Activated T-cell treated with anti-CD3 and anti-CD28 coated beads, Interleukin-2, amount 50 U/mL, for 1 hour (primary cell): ENCODE measurements at places on chromosomes 4 and X.

DNA sequence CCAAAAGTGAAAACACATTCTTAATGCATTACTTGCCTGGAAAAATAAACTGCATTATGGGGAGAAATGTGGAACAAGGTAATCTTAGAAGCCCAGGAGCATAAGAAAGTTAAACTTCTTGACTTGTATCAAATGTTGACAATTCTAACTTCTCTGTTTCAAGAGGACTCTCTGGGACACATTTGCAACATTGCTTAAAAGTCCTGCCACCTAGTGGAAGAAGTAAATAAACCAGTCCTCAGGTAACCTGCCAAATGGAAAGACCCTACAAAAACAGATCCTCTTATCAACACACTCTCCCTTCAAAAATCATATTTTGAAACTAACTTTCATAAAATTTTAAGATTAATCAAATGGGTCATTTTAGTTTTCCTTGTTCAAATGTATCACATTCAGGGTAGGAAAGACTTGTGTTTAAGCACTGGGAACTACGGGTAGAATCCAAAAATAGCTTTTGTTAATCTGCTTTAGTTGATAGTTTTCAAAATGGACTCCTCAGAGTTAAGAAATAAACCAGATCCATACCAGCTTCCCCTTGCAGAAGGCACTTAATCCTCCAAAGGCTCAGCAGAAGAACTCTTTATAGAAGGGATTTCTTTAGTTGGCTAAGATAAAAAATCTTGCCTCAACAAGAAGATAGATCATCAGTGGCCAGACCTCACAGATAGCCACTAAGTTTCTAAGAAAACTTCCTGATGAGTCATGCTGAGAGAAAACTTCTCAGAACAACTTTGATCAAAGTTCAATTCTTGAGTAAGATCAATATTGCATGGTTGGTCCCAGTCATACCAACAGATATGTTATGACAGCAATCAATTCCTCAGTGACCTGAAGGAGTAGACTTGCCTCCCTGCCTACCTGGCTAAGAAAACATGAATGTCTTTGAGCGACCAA, 141.7 kb downstream of the HHIP start:
- DNase-seq = no peak

DNA sequence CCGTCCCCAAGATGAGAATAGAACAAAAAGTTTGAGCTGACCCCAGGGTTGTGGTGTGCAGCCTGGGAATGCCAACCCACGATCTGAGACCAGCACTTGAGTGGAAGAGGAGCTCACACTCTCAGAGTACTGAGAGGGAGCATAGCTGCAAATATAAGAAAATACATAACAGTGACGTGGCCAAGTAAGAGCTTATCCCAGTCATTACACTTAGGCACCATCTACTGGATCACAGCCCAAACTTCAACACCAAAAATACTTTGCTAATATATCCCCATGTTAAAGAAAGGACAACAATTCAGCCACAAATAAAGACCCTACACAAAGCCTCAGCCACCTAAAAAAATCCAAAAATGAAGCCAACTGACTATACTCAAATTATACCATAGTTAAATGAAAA, 33.3 kb upstream of the CXCL6 start:
- DNase-seq = no peak

- no peak for DNase-seq
These were observed 120.7 kb upstream of the BANK1 start for GRCh38 chr4:101669832-101670188.

DNA sequence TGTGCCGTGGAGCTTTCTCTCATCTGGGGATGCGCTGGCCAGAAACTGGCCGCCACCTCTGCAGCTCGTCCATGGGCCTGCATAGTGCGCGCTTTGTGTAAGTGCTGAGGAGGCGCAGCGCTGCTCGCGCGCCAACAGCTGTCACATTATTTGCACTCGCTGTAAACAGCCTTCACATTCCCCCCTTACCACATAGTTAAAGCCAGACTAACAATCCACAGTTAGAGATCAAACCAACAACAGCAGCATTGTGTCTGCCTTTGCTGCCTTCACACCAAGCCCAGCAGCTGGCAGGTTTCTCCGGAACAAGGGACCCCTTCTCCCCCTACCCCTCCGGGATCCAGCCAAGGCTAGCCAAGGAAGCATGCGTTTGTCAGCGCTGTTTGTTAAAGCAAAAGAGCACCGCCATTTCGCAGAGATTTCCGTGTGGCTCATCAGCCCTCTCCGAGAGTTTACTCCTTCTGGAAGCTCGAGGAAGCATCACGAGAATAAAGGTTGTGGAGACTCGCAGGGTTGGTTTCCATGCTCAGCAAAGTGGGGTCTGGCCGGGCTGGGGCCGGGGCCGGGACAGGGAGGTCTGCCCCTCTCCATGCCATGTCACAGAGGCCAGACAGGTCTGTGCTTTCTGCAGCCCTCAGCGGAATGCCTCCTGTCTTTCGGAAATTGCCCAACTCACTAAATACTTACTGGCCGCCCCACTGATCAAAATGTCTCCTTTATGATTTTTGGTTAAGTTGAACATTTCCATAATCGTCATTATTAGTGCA, 11.0 kb downstream of the BCOR start:
- DNase-seq = no peak

DNA sequence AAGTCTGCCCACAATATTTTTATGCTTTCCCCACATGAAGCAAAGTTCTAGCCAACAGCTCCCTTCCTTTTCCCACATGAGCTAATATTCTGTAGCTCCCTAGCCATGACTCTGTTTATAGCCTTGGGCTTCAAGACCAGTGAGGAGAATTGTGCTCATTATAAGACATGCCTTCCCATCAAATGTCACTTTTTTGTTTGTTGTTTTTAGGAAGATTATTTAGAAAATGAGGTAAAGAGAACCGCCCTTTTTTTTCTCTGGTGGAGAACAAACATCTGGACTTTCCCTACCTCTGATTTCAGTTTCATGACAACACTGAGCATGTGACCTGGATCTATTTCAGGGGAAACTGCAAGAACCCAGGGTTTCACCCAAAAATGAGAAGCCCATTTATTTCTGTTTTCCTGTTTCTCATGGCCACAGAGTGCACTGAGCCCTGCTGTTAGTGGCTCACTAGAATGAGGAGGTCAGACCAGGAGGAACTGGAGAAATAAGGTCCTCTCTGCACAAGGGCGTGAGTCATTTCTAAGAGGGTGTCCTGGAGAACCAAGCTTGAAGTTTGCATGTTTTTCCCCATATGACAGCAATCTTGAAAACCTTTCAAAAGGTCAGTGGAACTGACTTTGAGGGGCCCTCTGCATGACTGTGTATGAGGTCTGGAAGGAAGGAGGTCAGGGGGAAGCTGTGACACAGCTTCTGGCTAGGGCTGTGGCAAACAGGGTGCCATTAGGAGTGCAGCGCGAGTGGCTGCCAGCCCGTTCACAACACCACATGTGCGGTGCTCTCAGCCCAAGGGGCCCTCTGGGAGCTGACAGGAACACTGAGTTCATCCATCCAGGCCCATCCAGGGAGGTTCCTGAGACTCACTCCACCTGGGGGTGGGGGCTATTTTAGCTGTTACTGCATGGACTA, 55.2 kb downstream of the CHST7 start:
- no peak for DNase-seq

- no peak for DNase-seq
These were observed 223.5 kb upstream of the FAM241A start for GRCh38 chr4:111921714-111922113.

DNA sequence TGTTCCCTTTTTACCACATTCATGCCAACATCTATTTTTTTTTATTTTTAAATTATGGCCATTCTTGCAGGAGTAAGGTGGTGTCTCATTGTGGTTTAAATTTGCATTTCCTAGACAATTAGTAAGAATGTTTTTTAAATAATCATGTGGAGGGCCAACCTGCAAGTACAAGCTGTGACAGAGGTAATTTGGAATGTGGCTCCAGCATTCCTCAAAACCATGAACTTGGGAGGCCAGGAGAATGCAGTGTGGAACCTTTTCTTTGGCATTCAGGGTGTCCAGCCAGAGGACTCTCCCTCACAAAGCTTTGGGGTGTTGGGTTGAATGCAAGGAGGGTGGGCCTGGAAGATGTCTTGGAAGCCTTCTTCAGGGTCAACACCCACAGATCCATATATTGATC, 7.3 kb upstream of the TMEM185A start:
- no peak for DNase-seq

DNA sequence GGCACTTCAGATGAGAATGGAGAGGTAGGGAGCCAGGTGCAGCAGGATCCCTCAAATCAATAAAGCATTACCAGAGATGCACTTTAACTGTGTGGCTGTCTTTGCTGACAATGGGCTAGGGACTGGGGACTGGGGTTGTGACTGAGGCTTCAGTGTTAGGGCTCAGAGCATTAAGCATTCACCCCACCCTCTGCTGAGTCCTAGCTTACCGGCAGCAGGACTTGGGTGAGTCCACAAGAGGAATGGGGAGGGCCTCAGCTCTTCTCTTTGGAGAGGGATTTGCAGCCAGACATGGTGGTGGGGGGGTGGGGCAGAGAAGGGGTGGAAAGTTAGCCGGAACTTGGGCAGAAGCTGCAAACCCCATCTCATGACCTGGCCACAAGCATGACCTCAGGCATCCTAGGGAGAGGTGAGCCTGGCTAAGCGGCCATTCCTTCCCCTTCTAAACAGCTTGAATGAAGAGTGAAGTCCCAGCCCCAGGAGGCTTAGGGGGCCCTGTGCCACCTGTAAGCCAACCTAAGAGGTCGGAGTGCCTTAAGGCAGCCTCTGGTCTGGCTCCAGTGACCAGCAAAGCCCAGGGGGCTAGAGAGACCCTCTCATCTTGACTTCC, 78.4 kb downstream of the STARD8 start:
- DNase-seq = no peak

- no peak for DNase-seq
These were observed 3.8 kb downstream of the HPGDS start for GRCh38 chr4:94338681-94339351.

- no peak for DNase-seq
These were observed 262.1 kb downstream of the NKX6-1 start for GRCh38 chr4:84237008-84237407.

DNA sequence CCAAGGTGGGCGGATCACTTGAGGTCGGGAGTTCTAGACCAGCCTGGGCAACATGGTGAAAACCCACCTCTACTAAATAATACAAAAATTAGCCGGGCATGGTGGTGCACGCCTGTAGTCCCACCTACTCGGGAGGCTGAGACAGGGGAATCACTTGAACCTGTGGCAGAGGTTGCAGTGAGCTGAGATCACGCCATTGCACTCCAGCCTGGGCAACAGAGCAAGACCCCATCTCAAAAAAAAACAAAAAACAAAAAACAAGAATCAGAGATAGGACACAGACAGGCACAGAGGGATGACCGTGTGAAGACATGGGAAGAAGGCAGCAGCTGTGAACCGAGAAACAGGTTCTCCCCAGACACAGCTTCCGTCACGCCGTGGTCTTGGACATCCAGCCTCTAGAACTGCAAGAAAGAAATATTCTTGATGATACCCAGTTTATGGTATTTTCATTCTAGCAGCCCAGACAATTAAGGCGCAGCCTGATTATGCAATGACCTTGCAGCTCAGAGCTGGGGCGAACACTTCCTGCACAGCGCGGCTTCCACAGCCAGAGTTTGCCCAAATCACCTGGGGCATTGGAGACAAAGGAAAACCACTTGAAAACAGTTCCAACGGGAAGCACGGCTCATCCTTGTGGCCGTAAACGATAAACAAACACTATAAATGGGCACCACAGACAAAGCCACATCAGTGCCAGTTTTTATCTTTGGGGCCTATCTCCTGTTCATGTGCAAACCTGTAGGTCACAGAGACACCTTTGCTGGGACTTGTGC, 4.2 kb upstream of the ARSD start:
- no peak for DNase-seq

GRCh38 chr4:5206016-5206790, 154.9 kb downstream of the STK32B start:
- no peak for DNase-seq

GRCh38 chrX:3636803-3637202, 76.6 kb downstream of the PRKX start:
- no peak for DNase-seq

DNA sequence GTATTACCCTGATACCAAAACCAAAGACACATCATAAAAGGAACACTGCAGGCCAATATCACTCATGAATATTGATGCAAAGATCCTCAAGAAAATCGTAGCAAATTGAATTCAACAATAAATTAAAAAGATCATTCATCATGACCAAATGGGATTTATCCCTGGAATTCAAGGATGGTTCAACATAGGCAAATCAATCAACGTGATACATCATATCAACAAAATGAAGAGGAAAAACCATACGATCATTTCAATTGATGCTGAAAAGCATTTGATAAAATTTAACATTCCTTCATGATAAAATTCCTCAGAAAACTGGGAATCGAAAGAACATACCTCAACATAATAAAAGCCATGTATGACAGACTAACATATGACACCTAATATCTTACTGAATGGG, 52.7 kb upstream of the STARD8 start:
- no peak for DNase-seq

DNA sequence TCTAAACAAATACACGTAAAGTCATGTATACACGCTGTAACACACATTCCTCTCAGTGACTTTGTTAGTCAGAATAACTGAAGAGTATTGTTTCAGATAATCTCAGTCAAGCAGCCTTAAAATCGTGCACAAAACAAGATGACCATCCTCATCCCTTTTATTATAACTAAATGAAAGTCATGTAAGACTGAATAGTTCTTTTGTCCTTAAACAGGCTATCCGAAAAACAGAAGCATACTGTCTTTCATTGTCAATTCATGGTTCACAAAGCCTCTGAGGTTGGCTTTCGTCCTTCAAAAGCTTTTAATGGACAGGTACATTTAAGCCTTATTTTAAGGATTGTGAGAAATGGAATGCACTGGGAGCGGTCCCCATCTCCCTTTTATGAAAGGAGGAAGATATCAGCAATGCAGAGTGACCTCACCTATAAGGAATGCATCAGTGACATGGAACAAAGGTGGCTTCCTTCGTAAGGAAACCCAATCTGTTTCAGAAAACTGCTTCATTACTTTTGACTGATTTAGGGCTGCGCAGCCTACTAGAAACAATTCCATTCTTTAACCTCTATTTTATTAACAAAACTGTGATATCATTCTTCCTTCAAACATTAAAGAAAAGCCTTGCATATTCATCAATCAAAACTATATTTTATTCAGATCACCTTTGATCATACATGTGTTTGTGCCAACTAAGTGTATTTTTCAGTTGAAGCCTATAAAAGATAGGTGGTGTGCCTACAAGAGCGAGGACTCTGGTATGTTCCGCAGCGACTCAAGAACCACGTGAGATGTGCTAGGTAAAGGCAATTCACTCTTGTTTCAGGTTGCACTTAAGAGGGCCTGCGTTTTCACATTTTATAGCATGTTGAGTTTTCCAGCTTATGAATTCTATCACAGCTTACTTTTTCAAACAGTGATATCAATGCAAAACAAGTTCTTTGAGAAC, 19.2 kb downstream of the SH3RF1 start:
- DNase-seq = no peak

DNA sequence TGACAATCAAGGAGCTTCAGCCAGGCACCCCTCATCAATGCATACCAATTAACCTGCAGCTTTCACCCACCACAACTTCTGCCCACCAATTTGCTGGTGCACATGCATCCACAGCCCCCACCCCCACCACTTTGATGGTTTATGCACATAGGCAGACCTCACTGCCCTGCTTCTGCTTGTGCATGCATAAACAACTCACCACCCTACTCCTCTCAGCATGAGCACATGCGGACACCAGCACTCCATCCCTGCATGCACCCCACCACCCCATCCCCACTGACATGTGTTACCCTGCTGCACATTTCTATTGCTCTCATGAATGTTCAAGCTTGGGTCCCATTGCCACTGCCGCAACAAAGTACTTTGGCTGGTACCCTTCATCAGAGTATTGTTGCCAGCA, 94.5 kb upstream of the GALNTL6 start:
- no peak for DNase-seq

GRCh38 chrX:68934922-68935321, 106.1 kb downstream of the EFNB1 start:
- no peak for DNase-seq

- no peak for DNase-seq
These were observed 55.6 kb upstream of the CCSER1 start for GRCh38 chr4:90071289-90072235.
